ENCODE measurements at places on chromosomes 11 and 22.
A peak's percentile ranks its signal among the peaks of the same experiment; 100 is the strongest.

DNA sequence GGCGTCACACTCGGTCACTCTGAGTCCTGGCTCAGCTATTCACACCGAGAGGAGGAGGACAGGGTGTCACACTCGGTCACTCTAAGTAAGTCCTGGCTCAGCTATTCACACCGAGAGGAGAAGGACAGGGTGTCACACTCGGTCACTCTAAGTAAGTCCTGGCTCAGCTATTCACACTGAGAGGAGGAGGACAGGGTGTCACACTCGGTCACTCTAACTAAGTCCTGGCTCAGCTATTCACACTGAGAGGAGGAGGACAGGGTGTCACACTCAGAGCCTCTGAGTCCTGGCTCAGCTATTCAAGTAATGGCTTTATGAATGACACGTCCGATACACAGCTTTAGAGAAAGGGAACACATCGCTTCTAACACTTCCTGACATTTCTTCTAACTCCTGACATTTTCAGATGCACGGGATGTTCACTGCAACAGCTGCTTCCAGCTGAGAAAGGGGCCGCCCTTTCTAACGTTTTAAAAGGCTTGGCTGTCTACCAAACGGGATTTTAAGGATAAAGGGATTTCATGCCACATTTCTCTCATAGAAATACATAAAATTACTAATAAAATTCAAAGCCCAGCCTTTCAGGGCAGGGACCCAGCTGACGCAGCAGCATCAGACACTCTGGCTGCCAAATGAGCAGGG lies 28.1 kb downstream of the DRD4 start:
- DNase-seq = no peak

- no peak for DNase-seq
These were observed 103.1 kb downstream of the PRR5L start for GRCh38 chr11:36399236-36399635.

GRCh38 chr11:29173660-29174062 lies 843.2 kb downstream of the KCNA4 start:
- DNase-seq = no peak

- no peak for DNase-seq
These were observed 1598.1 kb downstream of the FAM181B start for GRCh38 chr11:81135570-81135969.

DNA sequence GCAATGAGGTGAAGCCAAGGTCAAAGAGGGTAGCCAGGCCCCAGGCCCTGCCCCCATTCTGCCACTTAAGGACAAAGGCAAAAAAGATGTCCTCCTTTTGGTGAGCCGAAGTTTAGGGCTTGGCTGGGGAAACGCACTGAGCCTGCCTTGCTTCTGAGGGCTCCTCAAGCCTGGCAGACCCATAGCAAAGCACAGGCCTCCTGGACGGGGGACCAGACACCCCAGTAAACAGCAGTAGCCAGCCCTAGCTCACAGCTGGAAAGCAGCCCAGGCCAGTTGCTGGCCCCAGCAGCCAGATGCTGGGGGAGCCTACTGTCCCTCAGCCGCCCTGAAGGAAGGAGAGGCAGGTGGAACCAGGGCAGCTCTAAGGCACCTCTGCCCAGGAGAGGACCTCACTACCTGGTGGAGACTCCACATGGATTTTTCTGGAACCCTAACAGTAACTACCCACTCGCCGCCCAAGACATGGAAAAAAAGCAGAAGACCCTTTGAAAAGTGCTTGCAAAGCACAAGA lies 3.8 kb upstream of the PYGM start:
- DNase-seq = no peak

DNA sequence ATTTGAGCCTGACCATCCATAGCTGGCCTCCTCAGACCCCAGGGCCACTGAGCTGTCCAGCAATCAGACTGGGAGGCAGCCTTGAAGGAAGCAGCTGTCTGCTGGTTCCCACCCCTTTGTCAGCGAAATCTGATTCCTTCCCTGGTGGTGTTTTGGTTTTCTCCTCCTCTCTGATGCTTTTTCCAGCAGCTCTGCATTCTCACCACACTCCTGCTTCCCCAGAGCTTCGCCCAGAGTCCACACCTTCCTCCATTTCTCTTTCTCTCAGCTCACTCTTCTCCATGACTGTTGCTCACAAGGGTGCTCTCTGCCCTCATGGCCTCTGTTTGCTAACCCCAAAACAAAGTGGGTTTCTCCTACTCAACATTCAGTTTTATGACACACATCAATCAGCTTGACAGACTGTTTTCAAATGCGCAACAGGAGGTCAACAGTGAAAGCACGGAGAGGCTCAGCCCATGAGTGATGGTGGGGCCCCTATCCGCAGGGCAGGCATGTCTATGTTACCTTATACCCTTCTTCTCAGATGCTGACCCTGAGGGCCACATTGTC lies 130.6 kb upstream of the MTNR1B start:
- DNase-seq = no peak

GRCh38 chr11:72589802-72590761 lies 84.1 kb downstream of the PDE2A start:
- DNase-seq = peak; percentile 7

DNA sequence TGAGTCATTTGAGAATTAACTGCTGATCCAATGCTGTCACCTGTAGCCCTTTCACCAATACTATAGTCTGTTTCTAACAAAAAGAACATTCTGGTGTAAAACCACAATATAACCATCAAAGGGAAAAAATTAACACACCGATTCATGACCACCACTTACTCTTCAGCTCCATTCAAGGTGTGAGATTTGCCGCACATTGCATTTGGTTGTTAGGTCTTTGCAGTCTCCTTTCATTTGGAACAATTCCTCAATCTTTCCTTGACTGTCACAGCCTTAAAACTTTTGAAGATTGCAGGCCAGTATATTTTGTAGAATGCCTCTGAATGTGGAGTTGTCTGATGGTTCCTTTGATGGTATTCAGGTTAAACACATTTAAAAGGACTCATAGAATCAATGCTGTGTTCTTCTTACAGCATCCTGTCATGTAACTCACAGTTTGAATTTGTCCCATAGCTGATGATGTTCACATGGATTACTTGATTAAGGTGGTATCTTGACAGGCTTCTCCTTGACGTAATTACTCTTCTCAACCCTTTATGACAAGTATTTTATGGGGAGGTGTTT lies 63.6 kb downstream of the TNRC6B start:
- no peak for DNase-seq

DNA sequence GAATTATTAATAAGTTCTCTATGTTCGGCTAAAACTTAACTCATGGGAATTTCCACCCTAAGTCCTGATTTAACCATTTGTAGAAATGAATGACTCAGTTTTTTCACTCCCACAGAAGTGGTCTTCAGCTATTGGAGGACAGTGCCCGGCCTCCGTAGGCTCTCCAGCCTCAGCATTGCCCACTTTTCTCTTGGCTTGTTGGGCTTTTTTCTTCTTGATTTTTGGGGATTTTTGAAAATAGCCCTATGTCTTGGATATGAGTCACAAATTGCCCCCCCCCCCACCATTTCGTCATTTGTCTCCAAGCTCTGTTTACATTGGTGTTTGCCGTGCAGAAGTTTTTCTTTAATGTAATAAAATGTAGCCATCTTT lies 66.7 kb downstream of the PACS1 start:
- DNase-seq = no peak

DNA sequence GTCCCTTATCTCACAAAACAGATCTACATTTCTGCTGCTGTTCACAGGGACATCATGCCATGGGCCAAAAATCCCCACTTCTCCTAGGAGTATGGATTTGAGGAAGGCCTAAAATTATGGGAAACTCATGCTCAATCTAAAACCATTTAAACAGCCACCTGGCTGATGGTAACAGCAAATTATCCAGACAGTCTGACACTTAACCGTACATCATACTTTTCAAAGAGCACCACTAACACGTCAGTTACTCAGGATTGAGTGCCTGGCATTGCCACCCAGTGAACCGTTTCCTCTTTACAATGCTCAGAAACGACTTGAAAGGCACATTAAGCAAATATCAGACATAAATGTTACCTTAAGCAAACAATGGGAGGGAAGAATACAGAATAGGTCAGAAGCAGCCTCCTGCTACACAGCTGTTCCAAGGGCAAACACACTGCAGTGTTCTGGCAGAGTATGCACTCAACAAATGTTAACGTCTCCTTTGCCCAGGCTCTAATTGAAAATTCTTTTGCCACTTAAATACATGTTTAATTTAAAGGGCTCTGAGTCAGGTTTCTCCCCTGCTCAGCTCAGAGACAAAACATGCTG lies 18.8 kb upstream of the SLC36A4 start:
- peak; percentile 100 for DNase-seq

DNA sequence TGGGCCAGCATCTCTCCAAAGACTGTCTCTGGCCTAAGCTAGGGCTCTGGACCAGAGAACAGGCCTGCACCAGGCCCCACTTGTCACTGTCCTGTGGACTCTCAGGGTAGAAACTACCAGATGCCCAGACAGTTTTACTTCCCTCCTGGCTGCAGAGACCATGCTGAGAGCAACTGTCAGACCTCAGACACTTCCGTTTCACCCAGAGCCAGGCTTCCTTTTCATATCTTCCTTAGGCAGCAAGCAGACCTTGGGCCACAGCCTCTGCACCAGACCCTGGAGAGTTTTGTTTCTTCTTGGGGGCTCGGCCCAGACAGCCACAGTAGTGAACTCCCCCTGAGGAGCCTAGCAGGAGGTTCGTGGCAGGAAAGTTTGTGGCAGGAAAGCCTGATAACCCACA lies 12.1 kb upstream of the FCHSD2 start:
- no peak for DNase-seq

- no peak for DNase-seq
These were observed 10.0 kb upstream of the NFRKB start for GRCh38 chr11:129905402-129905801.

- DNase-seq = no peak
These were observed 185.3 kb upstream of the CTSC start for GRCh38 chr11:88522624-88523385.

GRCh38 chr11:106520920-106521319 lies 443.5 kb downstream of the AASDHPPT start:
- DNase-seq = no peak

- DNase-seq = no peak
These were observed 43.0 kb upstream of the HIPK3 start for GRCh38 chr11:33214187-33214586.

DNA sequence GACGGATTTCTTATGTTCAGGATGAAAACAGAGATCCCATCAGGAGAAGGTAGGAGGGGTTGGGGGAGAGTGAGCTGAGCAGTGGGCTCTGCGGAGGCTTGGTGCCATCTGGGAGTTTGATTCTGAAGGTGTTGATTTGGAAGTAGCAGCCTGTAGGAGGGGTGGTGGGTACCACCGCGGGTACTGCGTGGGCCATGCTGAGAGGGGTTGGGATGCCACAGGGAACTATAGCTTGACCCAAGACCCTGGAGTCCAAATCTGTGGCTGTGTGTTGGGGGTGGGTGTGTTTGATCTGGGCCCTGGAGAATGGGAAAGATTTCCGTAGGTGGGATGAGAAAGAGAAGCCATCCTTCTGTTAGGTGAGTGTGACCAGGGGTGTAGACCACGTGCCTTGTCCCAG lies 5.0 kb downstream of the INCENP start:
- no peak for DNase-seq

DNA sequence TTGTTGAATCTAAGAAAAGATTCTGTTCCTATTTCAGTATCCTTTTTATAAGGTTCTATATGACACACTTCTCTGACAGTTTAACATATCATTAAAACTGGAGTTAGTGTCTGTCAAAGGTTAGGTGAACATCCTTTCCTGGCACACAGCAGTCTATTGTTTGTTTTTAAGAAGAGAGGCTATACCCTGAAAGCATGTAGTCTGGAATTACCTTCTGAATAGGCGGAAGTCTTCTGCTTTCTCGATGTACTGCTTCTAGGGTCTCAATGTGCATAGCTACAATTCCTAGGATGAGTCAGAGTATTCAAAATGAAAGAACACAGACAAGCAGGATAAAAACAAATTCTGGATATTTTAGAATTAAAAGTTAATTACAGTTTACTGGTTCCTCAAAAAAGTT lies 188.6 kb downstream of the SWAP70 start:
- no peak for DNase-seq

- DNase-seq = no peak
These were observed 68.6 kb downstream of the MICAL3 start for GRCh38 chr22:17955590-17956379.

GRCh38 chr22:44567846-44568493 lies 69.9 kb upstream of the RTL6 start:
- DNase-seq = no peak

DNA sequence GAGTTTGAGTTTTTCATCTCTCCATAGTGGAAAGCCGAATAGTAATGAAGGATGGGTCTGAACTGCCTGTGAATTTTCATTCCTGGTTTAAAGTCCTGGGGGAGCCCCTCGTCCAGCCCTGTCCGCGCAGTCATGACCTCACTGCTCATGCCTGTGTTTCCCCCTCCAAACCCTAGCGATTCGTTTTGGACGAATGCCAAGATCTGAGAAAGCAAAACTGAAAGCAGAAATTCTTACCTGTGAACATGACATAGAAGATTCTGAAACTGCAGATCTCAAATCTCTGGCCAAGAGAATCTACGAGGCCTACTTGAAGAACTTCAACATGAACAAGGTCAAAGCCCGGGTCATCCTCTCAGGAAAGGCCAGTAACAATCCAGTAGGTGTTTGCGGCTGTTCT lies 30.5 kb downstream of the CDPF1 start:
- no peak for DNase-seq

- no peak for DNase-seq
These were observed 3.6 kb downstream of the OTOG start for GRCh38 chr11:17550450-17551346.

- DNase-seq = no peak
These were observed 7.1 kb downstream of the CASP12 start for GRCh38 chr11:104891135-104891534.

- no peak for DNase-seq
These were observed 130.0 kb downstream of the PARVA start for GRCh38 chr11:12507391-12507790.

DNA sequence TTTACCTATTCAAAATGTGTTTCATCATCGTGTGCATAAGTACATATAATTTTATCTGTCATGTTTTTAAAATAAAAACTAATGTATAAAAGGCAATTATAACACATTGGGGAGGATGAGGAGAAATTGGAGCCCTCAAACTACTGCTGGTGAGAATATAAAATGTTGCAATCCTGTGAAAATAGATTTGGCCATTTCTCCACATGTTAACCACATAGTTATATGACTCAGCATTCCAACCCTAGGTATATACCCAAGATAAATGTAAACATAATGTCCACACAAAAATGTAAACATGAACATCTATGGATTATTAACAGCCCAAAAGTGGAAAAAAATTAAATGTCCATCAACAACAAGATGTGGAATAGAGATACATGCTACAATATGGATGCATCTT lies 928.0 kb upstream of the FAT3 start:
- DNase-seq = no peak

GRCh38 chr11:69890476-69890875 lies 71.3 kb upstream of the FGF3 start:
- no peak for DNase-seq
